ENCODE measurements at places on chromosomes 3 and 15. TPM values are rescaled to one million over a fixed set of nuclear protein-coding genes. Genes with fewer than 3 reads are reported as not detected.
A peak's percentile ranks its signal among the peaks of the same experiment; 100 is the strongest.

The HACL1 gene
- total RNA-seq, result 34.6 TPM

GRCh38 chr15:69616558-69616957 lies 163.9 kb downstream of the RPLP1 start:
- no peak for DNase-seq

DNA sequence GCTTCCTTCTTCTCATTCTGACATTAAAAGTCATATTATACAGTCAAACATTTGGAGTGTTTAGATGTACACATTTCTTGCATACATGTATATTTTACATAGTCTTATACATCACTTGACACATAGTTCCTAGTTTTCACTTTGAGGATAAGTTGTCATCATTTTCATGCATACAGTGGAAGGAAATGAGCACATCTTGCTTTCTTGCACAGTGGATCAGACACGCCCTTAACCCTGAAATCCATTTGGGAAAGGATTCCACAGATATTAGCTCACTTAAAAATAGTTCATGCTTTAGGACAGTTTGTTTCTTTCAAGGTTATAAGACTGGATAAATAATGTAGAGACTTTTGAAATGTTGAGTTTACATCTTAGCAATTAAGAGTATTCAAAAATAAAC lies 148.6 kb upstream of the MME start:
- no peak for DNase-seq

DNA sequence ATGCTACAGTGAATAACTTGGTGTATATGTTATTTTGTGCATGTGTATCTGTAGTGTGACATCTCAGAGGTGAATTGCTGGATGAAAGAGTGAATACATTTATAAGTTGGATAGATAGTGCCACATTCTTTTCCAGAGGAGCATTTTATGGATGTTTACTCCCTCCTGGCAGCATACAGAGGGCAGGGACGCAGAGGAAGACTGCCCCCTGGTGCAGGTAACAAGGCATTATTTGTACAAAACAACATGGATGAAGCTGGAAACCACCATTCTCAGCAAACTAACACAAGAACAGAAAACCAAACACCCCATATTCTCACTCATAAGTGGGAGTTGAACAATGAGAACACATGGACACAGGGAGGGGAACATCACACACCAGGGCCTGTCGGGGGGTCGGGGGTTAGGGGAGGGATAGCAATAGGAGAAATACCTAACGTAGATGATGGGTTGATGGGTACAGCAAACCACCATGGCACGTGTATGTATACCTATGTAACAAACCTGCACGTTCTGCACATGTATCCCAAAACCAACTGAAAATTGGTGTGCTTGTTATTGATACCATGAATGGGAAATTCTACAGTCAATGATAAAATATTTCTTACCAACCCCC lies 57.9 kb upstream of the CTXND1 start:
- DNase-seq, result peak; percentile 15

DNA sequence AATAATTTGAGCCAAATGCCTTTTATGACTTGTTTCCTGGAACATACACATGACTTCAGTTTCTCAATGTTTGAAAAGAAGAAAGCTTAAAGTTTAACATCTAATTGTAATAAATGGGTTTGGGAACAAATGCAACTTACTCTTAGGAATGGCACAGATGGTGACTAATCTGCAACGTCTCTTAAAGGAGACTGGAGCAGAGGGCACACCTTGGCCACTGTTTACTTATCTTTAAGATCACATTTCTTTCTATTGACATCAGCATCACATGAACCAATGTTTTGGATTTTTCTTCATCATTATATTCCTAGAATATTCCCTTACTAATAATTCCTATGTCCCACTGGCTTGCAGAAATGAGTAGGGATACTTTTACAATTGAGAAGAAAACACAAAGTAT lies 229.5 kb downstream of the CHL1 start:
- no peak for DNase-seq

- peak; percentile 42 for DNase-seq
These were observed 1.3 kb downstream of the RHCG start for GRCh38 chr15:89494941-89495637.

GRCh38 chr3:188270423-188270972 lies 116.5 kb downstream of the LPP start:
- peak; percentile 87 for DNase-seq

GRCh38 chr3:55339390-55339789 lies 147.7 kb downstream of the WNT5A start:
- no peak for DNase-seq

- DNase-seq, result peak; percentile 43
These were observed 46.3 kb downstream of the GABRG3 start for GRCh38 chr15:27017168-27017809.

DNA sequence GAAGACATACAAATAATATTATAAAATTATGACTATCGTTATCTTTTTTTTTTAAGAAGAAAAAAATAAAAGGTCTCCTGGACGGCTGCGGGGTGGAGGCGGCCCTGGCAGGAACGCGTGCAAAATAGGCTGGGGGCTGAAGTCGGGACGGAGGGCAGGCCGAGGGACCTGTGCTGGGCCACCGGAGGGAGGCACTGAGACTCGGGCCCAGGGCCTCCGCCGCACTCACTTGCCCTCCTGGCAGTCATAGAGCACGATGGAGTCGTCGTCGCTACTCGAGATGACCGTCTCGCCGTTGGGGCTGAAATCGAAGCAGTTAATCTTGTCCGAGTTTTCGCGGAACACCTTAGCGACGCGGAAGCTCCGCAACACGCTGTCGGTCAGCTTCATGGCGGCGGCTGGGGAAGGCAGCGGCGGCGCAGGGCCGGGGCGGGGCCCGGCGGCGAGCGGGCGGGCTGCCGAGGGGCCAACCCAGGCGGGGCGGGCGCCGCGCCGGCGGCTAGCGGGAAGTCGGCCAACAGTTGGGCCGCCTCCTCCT lies 408 bp downstream of the WDR82 start:
- no peak for DNase-seq

DNA sequence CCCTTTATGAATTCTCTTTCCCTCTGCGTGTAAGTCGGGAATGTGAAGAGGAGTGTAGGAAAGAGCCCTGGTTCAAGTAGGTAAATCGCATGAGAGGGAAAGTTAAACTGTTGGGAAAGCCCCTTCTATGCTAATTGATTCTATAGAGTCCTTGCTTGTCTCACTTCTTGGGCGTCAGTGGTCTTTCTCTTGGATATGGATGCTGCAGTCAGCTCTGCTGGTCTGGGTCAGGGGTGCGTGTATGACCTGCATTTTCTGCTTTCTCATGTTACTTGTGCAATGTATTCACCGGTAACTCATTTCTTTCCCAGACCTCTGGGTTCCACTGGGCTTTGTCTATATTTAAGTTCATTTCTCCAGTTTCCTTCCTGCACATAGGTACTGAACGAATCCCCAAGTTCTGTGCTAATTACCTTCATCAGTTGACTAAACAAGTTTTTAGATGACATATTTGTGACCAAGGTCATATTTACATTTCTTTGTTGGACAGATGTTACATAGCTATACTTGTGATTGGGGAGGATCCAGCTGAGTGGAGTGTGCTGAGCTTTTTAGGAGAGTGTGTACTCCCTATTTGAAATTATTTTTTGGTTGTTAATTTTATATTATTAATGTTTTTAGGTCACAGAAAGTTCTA lies 1.4 kb downstream of the SETD5 start:
- DNase-seq, result peak; percentile 50
